CD4-positive, alpha-beta memory T cell (primary cell): ENCODE measurements at places on chromosomes 1 and 21. TPM values are rescaled to one million over a fixed set of nuclear protein-coding genes. Genes with fewer than 3 reads are reported as not detected.

The IGSF21 gene
- not detected for total RNA-seq

DNA sequence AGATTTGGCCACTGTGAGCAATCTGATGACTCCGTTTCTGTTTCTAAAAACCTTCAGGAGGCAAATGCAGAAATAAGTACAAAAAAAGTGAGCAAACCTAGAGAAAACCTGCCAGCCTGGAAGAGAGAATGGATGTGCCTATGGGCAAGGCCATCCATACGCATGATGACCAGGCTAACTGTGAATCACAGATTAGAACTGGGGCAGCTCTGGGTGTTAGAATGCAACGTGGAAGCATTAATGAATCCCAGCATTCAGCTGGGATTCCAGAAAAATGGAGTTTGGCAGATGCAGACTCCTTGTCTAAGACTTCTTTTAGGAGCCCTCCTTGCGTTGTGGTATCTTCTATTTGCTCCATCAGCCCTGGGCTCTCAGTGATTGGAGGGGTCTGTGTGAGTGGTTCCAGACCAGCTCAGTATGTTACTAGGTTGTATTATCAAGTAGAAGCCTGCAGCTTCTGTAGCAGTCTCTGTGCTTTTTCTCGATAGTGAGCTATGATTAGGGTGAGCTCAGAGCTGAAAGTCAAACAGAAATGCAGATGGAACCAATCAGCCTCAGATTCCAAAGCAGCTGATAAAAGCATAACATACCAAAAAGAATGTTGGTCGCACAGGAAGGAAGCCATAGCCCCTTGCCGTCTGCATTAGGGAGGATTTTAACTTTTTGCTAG is 154.0 kb downstream of the PSMG1 start:
- DNase-seq: no peak

GRCh38 chr21:41411449-41412089 is 14.5 kb upstream of the MX1 start:
- DNase-seq: peak; percentile 12

The WARS2 gene
- 9.5 TPM for total RNA-seq

DNA sequence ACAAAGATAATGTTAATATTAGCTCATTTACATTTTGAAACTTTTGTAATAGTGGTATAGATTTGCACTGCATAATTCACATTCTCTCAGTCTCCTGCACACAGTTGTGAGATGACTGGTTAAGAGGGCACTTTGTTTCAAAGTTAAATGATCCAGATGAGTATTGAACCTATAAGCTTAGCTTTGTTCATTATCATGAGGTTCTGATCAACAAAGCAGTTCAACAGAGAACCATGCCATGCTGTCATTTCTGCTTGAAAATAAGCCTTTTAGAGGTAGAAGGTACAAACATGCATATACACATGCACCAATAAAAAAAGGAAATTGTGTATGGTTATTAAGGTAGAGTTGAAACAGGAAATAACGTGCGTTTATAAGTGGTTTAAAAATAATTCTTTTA is 4.8 kb downstream of the RAP1A start:
- DNase-seq: peak; percentile 47

The CACNA1E gene
- not detected for total RNA-seq
